ENCODE measurements at places on chromosomes 16 and 17.

DNA sequence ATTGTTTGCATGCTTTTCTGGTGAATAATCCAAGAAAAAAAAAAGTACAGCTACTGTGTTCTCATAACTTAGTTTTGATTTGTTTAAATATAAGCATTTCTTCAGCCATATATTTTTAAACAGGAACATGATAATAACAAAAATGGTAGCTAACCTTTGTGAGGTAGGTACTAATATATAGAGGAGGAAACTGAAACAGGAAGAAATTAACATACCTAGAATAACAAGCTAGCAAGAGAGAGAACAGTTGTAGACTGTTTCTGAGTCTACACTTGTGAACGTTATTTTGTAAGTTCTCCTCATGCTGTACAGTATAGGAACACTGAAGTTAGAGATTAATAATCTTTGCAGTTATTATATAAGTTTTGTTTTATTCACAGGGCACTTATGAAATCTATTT, 49.3 kb downstream of the NSRP1 start:
- no peak for DNase-seq

DNA sequence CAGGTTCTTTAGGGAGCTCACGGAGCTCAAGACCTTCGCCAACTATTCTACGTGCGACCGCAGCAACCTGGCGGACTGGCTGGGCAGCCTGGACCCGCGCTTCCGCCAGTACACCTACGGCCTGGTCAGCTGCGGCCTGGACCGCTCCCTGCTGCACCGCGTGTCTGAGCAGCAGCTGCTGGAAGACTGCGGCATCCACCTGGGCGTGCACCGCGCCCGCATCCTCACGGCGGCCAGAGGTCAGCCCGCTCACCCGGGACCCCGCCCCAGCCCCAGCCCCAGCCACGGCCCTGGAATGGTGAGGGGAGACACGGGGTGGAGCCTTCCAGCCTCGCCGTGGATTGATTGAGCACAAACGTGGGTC, 13.5 kb downstream of the SARM1 start:
- DNase-seq, result no peak

- no peak for DNase-seq
These were observed 661 bp downstream of the RFWD3 start for GRCh38 chr16:74666010-74666421.

DNA sequence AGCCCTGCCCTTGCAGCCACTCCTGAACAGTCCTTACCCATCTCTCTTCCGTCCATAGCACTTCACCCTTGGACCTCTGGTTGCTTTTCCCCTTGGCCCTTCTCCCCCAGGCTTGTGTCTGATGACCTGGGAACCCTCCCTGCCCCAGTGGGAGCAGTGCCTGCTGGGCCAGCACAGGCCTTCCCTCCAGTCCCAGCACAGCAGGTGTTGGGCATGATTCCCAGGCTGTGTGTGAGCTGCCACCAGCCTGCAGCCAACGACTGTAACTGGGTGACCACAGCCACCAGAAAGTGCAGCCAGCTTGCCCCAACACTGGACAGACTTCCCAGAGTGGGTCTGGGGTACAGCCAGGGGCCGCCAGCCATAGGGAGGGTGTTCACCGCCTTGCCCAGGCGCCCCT, 30.0 kb downstream of the CRAMP1 start:
- no peak for DNase-seq

- DNase-seq, result no peak
These were observed 80.9 kb upstream of the ZNF423 start for GRCh38 chr16:49936791-49937190.

DNA sequence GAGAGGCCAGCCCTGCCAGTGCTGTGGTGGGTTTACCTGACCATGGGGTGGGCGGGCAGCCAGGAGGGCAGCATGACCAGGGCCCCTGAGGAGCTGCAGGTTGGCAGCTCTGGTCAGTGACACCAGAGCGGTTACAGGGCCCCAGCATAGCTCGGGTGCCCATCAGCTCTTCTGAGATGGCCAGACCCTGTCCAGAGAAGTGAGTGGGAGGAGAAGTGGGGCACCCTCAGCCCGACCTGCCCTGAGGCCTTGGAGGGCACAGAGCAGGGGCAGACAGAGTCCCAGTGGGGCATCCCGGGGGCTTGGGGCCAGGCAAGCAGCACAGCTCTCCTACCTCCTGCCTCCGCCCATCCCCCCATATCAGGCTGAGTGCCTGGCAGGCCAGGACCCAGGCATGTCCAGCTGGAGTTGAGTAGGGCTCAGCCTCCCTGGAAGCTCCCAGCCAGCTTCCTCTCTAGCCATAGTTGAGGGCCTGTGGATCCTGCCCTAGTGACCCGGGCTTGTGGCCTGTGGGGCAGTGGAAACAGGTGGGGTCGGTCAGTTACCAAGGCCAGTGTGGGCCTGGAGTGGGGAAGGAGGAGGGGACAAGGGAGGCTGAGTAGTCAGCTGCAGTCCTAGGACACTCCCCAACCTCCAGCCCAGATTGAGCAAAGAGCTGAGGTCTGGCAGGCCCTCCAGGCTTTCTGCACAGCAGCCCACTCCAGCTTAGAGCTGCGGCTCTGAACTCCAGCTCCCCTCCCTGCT, 83.5 kb downstream of the AMFR start:
- no peak for DNase-seq

DNA sequence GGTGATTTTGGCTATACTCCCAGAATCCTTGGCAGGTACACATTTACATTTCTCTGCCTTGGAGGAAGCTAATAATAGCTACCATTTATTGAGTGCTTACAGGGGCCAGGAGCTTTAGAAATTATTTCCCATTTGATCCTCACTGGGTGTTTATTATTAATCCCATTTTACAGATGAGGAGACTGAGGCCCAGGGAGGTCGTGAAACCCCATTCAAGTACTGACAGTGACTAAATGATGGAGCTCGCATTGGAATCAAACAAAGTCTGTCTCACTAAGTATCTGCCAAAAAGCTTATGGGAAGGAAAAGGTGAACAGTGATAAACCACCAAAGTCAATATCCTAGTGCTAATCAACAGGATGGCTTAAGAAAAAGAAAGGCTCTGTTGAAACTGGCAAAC, 33.3 kb upstream of the XYLT1 start:
- no peak for DNase-seq

- no peak for DNase-seq
These were observed 6.2 kb upstream of the IRF8 start for GRCh38 chr16:85892760-85893159.

- DNase-seq, result no peak
These were observed 4.2 kb downstream of the PLD6 start for GRCh38 chr17:17201907-17202306.

DNA sequence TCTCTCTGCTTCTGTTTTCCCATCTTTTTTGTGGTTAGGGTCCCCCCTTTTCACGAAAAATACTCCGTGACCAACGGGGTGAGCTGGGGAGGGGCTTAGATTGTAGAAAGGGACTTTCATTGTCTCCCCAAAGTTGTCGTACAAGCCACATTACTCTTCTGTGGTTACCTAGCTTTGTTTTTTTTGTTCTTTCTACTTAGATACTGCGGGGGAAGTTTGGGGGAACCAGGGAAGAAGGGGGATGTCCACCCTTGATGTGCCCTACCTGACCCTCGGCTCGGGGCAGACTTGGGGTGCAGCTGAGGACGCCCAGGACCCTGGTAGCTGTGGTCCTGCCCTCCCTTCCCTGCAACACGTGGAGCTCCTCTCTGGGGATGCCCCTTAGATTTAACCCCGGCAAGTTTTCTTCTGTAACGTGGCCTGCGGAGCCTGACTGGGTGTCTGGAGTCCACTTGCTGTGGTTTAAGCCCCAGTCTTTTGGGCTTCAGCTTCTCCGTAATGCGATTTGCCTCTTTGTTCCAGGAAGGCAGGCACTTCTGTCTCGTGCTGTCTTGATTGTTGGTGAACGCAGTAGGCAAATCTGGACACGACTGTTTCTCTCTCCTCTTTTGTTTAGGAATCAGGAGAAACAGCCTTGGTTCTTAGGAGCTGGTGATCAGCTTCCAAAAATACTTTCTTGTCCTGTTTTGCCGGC, 892 bp downstream of the ABCC1 start:
- peak; percentile 56 for DNase-seq

DNA sequence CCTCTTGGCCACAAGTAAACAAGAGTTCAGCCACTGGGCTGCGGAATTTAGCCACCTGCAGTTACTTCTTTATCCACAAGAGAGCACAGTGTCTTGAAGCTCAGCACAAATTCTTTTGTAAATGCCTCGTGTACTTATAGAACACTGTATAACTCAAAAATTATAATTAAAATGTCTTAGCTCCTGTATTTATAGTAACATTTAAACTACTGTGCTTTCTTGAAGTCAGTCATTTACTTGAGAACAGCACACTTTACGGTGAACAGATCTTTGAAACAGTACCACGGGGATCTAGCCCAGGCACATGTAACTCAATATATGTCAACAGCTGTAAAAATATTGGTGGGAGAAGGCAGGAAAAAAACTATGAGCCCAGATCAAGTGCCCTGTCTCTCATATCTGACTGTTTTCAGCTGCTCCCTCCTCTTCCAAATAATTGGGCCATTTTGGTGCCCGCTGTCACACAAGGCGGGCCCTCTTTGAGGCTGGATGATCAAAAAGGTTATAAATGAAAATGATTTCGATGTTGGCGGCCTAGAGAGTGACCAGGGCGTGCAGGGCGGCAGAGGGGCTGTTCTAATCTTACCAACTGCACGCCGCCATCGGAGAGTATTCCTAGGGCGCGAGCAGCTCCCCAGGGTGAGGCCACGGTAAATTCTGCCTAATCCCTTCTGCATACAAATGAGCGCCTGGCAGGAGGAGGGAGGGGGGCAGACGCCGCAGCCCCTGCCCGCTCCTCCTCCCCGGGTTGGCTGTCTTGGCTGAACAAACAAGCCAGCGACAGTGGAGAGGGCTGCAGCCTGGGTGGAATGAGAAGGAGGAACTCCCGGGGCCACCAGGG, 183.2 kb downstream of the C16orf78 start:
- DNase-seq, result peak; percentile 72

GRCh38 chr16:87278191-87279093, 38.8 kb downstream of the C16orf95 start:
- peak; percentile 69 for DNase-seq

GRCh38 chr16:18783430-18784341, 6.4 kb downstream of the RPS15A start:
- DNase-seq, result no peak

DNA sequence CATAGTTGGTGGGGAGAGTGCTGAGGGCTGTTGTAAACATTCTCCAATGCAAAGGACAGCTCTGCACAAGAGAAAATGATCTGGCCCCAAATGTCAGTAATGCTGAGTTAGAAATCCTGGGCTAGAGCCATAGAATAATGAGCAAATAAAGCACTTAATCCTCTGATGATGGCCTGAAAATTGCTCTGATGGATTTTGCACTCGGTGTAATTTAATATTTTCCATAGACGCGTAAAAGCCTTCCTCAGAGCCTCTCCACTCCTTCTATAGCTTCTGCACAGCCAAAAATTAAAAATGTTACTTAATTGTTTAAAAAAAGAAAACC, 23.7 kb downstream of the FAM20A start:
- no peak for DNase-seq

DNA sequence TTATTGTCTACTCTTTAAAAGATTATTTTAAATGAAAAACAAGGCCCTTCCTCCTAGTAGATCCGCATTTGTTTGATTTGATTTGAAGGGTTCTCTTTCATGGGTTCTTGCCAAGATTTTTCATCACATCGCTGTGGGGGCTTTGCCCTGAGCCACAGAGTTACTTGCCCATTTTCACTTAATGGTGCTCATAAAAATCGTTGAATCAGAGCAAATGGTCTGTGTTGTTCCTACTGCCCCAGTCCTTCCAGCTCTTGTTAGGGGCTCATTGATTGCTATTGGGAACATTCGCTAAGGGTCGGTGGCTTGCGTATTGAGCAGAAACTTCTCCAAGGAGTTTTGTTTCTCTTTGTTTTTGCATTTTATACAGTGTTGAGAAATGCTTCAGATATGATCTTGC, 1023.4 kb upstream of the CDH8 start:
- no peak for DNase-seq

DNA sequence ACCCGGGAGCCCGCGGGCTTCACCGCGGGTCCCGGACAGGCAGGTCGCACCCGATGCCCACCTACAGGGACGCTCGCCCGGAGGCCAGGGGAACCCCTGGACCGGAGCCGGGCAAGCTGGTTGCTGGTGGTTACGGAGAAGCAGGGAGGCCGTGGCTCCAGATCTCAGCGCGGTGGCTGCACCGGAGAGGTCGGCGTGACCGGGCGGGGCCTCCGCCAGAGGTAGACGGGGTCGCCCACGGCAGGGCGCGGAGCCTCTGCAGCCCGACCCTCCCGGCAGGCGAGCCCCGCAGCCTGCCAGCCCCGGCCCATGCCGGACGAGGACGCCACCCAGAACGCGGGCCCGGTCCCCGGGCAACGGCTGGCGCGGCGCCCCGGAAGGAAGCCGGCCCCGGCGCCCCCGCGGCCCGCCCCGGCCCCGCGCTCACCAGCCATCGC, 341 bp downstream of the PCYT2 start:
- DNase-seq, result no peak

DNA sequence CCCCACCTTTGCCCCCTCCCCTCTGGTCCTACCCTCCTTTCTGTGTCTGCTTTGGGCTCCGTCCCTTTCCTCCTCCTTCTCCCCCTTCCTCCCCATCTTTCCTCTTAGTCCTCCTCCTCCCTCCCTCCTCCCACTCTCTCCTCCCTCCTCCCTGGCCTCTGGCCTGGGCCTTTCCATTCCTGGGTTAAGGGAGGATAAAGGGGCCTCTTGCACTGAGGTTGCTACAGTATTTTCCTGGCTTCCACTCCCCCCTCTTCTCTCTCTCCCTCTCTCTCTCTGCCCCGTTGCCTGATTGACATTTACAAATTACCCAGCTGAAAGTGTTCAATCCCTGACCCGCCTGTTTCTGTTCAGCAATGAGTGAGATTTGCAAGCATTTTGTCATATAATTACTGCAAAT, 44.0 kb downstream of the MRM1 start:
- no peak for DNase-seq

- DNase-seq, result no peak
These were observed 97.0 kb downstream of the PRKCA start for GRCh38 chr17:66399441-66399840.

GRCh38 chr16:89134269-89134668, 37.3 kb upstream of the CDH15 start:
- DNase-seq, result no peak

- no peak for DNase-seq
These were observed 87.5 kb downstream of the ASIC2 start for GRCh38 chr17:33205552-33205951.

DNA sequence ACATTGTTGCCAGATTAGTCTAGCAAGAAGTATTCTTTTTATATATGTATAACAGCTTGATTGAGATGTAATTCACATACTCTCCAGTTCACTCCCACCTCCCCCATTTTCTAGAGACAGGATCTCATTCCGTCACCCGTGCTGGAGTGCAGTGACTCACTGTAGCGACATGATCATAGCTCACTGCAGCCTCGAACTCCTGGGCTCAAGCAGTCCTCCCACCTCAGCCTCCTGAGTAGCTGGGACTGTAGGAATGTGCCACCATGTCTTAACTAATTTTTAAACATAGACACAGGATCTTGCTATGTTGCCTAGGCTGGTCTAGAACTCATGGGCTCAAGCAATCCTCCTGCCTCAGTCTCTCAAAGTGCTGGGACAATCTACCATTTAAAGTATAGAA, 3.3 kb upstream of the RSAD1 start:
- no peak for DNase-seq

DNA sequence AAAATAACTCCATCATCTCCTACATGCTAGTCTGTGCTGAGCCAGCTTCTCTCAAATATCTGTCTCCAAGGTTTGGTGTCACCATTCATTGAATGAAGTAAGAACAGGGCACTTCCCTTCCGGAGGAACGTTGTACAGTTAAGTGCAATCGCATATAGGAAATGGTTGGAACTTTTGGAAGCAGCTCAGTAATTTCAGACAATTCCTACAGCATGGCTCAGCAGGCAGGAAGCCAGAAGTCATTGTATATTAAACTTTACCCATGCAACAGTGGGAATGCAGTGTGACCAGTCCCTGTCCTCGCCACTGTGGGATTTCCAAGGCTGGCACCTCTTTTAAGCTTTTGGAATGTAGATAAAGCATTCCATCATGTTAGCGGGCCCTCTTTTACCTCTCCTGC, 51.1 kb upstream of the MYH2 start:
- no peak for DNase-seq

Measured in SK-N-DZ (cell line).